ENCODE measurements at places on chromosomes 7 and 10. TPM values are rescaled to one million over a fixed set of nuclear protein-coding genes. Genes with fewer than 3 reads are reported as not detected.

DNA sequence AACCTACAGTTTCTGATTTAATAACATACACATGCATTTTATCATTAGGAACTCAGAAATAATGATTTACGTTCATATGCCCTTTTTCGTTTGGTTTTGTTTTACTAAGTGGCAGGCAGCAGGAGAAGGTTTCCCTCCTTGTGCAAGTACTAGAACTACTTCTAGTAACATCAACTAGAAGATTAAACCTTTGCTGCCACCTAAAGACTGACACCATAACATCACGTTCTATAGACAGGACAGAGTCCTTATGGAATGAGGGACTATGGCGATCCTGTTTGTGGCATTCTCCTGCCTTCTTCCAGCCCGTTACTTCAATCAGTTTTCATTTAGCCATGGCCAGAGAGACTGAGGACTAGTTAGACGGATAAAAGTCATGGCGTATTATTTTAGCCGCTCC lies 53.2 kb downstream of the GAD2 start:
- no peak for DNase-seq

Gene DNA2
- total RNA-seq, result 3.0 TPM

DNA sequence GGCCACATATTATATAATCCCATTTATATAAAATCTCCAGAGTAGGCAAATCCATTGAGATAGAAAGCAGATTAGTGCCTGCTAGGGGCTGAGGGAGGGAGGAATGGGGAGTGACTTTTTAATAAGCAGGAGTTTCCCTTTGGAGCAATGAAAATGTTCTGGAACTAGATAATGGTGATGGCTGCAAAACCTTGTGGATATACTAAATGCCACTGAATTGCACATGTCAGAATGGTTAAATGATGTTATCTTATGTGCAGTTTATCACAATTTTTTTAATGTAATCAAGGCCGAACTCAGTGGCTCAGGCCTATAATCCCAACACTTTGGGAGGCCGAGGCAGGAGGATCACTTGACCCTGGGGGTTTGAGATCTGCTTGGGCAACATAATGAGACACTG lies 145.5 kb upstream of the AUTS2 start:
- no peak for DNase-seq

Gene ACSM6
- total RNA-seq, result not detected

GRCh38 chr10:83921984-83922860 lies 217.1 kb upstream of the GHITM start:
- no peak for DNase-seq

DNA sequence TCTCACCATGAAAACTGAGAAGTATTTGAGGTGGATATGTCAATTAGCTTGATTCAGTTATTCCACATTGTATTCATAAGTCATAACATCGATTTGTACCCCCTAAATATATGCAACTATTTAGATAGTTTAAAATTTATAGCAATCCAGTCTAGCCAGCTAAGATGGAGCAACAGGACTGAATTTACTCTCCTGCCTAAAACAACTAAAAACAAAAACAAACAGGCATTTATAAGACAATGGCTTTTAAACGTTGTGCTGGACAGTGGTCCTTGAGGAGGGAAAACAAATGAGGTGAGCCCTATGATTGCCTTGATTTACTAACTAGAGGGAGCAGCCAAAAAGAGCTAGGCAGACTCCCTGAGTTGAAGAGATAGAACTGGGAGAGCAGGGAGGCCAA lies 814 bp upstream of the GPAM start:
- DNase-seq, result no peak

- DNase-seq, result no peak
These were observed 29.5 kb downstream of the MEST start for GRCh38 chr7:130521258-130521951.

GRCh38 chr10:114295393-114295792 lies 56.3 kb downstream of the VWA2 start:
- no peak for DNase-seq

Gene LFNG
- total RNA-seq, result 8.8 TPM

Gene GDF10
- 25.7 TPM for total RNA-seq

Gene HSPA12A
- 137 TPM for total RNA-seq

Measured in tibial nerve (tissue), 4 donors.